ENCODE measurements at places on chromosomes 7 and 10.

- no peak for DNase-seq
Measured at GRCh38 chr10:114400091-114400490, 4.2 kb downstream of the AFAP1L2 start.

GRCh38 chr10:80660736-80661135, 123.0 kb downstream of the SH2D4B start:
- no peak for DNase-seq

DNA sequence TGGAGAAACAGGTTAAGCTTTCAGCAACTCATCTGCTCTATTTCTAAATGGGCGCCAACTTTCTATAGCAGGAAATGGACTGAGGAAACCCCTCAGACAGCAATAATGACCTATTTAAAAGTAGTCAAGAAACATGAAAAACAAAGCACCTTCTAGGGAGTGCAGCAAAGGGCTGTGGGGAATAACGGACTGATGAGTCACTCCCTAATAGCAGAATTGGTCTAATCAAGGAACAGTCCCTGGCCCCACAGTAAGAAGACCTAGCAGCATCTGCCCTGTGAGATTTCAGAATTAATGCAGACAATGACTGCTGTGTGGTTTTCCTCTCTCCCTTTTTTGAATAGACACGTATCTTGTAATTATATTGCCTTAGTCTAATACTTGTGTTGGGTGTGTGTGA, 602.9 kb downstream of the IPMK start:
- no peak for DNase-seq

DNA sequence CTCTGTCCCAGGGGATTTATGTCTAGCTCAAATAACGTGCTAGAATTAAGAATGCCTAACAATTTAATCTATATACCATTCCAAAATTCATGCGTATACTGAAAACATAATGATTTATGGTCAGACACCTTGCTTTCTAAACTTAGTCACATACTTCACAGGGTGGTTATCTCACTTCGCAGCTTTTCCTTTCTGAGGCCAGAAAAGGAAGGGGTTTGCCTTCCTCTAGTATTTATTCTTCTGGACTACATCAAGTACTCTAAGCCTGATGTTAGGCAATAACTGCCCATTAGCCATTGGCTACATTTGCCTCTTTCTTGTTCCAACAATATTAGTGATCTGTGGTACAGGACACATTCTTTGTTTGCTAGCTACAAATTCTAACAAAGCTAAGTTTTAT, 72.6 kb upstream of the FHIP2A start:
- no peak for DNase-seq

DNA sequence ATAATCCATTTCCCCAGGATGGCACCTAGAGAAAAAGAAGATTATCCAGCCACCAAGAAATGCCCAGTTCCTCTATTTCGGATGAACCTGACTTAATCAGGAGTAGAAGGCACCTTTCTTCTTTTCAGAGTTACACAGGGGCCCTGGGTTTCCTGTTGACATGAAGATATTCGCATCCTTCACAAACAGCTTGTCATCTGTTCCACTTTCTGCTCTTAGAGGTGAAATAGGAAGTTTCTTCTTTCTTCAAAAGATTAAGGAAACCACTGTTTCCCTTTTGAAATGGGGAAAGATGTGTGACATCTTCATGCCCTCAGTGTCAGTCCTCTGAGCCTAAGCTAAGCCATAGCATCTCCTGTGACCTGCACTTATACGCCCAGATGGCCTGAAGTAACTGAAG, 39.1 kb upstream of the RAB18 start:
- no peak for DNase-seq

DNA sequence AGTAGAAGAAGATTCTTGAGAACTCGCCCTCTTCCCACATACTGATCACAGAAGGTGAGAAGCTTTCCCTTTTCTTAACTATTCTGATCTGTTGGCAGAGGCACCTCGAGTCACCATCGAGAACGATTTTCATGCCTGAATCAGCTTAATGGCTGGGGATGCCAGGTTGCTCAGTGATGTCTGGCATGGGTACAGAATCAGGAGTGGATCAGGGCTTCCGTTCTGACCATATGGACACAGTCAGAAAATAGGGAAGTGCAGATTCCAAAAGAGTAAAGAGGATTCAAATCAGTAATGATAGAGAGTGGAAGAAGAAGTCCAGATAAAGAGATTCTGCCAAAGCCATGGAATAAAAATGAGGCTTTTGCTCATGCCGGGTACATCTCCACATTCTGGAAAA, 52.0 kb upstream of the GRB10 start:
- no peak for DNase-seq

GRCh38 chr10:47181052-47181849, 118.7 kb upstream of the GDF10 start:
- DNase-seq, result no peak

DNA sequence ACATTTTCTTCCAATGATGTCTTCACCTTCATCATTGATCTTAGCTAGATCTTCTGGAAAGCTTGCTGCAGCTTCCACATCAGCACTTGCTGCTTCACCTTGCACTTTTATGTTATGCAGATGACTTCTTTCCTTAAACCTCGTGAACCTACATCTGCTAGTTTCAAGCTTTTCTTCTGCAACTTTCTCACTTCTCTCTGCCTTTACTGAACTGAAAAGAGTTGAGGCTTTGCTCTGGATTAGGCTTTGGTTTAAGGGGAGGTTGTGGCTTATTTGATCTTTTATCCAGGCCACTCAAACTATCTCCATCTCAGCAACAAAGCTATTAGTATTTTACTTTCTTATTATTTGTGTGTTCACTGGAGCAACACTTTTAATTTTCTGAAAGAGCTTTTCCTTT, 125.5 kb upstream of the POM121L12 start:
- DNase-seq, result no peak

DNA sequence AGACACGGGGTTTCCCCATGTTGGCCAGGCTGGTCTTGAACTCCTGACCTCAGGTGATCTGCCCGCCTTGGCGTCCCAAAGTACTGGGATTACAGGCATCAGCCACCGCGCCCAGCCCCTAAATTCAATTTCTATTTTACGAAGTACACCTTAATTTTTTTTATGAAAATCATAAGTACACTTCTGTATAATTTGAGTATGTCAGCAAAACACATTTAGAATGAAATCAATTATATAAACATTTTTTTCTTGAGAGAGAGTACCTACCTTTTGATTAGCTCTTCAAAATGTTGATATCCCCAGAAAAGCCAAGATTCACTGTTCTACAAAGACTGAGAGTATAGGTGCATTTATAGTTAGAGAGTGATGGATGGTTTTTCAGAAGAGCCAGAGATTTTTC, 20.5 kb upstream of the ITGA8 start:
- no peak for DNase-seq

DNA sequence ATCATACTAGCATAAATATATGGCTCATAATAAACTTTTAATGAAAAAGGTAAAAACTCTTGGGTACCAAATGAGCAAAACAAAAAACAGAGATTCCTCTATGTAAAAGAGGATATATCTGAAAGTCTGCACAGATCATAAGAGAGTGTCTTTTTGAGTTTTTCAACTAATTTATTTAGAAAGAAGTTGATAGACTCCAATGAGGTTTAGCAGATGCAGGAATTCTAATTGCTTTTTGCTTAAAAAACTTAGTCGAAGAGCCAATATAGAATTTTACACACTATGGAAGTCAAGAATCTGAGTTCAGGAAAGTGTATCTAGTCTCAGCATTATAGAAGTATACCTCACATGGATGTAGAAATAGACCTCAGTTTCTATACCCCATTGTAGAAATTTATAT, 3.4 kb upstream of the MLLT10 start:
- no peak for DNase-seq

All from WTC11 (cell line).